NCI-H1092 treated with DMSO at 0.1 percent for 48 hours (cell line): ENCODE measurements at places on chromosomes 12 and 14.

DNA sequence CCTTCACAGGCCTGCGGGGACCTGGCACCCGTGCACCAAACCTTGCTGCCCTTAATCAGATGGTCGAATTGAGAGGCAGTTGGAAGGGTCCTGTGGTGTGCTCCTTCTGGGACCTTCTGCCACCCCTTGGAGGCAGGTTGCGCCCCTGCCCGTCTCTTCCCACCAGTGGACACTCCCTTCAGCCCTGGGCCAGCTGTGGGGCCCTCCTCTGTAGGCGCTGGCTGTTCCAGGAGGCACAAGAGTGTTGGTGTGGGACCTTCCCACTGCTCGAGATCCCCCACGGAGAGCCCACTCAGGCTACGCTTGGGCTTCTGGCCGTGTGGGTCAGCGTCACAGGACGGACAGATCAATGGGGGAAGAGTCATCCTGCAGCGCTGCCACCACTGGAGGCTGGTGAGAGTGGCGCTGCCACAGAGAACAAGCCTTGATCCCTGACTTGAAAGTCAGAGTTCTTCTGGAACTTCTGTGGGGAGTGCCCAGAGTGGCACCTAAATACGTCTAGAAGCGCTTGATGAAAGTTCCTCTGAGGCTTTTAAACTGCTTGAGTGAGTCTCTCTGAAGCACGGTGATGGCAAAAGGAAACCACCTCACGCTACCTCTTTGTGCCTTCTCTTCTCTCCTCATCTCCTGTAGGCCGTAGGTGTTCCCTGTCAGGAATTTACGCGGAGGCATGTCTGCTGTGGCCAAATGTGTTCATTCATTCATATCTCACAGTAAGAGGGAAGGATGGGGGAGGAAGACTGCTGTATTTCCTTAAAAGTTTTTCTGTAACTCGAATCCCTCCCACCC is 48.3 kb downstream of the TRAF3 start:
- DNase-seq, result no peak

GRCh38 chr14:101950516-101951215 is 13.7 kb upstream of the DYNC1H1 start:
- no peak for DNase-seq

- no peak for DNase-seq
Measured at GRCh38 chr14:42734041-42734440, 1127.4 kb downstream of the LRFN5 start.

GRCh38 chr14:98226411-98226810 is 1045.6 kb downstream of the BCL11B start:
- DNase-seq, result peak; percentile 7

GRCh38 chr12:4621511-4621910 is 27.3 kb downstream of the AKAP3 start:
- DNase-seq, result no peak

DNA sequence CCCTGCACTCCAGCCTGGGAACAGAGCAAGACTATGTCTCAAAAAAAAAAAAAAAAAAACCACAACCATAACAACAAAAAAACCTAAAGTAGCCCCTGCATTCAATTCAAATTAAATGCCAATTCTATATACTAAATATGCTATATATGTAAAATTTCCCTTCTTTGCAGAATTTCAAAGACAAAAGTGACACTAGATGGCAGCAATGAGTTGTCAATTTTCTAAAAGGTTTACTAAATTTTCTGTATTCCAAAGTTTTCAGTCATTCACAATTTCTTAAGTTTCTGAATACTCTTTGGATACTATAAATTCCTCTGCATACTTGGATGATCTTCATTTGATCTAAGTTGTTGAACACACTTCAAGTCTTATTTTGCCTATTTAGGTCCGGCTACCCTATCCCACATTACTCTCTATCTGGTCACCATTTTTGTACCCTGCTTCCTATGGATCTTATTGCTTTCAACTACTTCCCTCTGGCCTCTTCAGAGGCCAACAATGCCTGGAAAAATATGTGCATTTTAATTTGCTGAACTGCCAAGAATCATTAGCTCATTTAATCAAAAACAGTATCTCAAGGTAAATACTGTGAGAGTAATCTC is 27.9 kb downstream of the HNRNPC start:
- no peak for DNase-seq

- DNase-seq, result peak; percentile 70
Measured at GRCh38 chr12:1917172-1918070, 1.0 kb downstream of the CACNA2D4 start.

GRCh38 chr14:89466944-89467343 is 49.9 kb upstream of the FOXN3 start:
- no peak for DNase-seq

DNA sequence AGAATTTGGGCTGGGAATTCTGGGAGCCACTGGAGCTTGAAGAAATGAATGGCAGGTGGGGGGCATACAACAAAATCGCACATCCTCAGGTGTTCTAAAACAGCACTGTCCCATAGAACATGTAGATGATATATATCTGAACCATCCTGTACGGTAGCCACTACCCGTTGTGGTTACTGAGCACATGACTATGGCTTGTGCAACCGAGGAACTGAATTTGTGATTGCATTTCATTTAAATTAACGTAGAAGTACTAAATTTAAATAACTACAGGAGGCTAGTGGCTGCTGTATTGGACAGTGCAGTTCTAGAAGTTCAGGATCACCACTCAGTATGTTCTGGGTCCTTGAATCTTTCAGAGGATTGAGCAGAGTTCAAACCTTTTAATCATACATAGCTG is 172.4 kb downstream of the PHETA1 start:
- no peak for DNase-seq

- no peak for DNase-seq
Measured at GRCh38 chr12:31491241-31491794, 99.6 kb downstream of the DENND5B start.

- DNase-seq, result no peak
Measured at GRCh38 chr14:38512236-38512635, 256.3 kb upstream of the CLEC14A start.

DNA sequence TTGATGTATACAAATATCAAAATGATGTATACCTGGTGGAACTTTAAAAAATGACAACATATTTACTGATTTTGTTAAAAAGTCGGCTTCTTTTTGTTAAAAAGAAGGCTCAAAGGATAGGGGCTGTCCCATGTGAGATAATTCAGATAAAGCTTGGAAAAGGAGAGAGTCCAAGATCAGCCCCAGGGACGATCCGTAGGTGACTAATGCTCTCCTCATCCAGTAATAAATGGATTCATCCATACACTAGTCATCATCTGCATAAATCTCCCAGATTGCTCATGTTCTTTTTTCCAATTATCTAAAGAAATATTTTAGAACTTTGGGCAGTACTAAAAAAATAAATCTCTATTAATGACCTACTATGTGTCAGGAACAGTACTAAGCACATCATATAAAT is 23.4 kb upstream of the FSCB start:
- no peak for DNase-seq

DNA sequence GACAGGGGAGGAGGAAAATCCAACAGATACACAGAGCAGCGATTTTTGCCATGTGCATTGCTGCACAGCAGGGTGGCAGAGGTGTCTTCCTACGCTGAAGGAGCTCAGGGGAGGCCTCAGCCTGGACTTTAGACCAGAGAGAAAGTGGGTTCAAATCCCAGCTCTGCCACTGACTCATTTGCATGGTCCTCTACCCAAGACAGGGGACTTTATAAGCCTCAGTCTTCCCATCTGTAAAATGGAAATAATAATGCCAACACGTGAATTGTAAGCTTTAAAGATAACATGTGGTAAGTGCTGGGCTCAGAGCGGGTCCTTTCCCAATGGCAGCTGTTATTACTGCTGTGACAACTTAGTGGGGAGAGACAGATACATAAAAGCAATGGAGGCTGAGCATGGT is 62.0 kb downstream of the MAP1LC3B2 start:
- DNase-seq, result no peak

DNA sequence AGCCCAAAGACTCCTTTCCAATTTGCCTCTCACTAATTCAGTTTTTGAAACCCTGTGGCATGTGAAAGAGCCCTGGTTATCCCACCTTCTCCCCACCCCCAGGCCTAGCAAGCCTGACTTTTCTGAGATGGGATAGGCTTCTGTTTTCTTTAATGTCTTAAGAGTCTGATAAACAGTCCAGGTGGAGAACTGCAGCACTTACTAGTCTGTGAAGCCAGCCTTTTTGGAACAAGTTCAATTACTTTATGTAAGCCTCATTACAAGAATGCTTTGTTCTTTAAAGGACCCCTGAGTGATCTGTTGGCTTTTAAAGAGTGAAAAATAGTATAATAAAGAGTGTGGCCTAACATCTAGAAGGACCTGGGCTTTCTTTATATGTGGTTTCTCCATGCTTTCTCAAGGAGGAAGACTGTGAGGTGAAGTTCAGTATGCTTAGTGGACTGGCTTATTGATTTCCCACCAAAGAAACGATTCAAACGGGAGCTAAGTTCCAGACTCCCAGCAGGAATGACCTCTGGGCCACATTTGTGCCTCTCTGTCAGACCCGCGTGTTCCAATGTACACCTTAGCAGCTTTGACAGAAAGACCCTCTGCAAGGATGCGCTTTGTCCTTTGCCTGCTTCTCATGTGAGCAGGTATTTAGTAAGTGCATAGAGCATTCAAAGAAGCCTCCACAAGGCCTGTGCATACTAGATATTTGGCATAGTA is 129.5 kb downstream of the DAAM1 start:
- DNase-seq, result no peak

- DNase-seq, result no peak
Measured at GRCh38 chr14:75832621-75833297, 149.0 kb downstream of the TGFB3 start.

DNA sequence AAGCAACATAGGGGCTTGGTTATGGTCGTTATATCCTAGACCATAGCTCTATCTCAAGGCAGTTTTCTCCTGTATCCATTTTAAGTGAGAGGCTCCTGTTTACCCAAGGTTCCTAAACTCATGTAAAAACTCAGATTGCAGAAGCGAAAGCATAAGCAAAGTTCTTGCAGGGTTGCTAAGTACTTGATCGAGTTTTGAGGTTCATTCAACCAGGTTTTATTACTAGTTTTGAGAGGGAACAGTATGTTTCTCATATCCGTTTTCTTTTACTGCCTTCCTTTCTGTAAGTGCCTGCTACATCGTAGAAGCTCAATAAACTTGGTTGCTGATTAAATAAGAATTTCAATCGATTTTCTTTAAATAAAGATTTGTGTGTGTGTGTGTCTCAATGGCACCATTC is 5.1 kb downstream of the AKAP3 start:
- no peak for DNase-seq

GRCh38 chr14:39055786-39056474 is 47.1 kb downstream of the SEC23A start:
- DNase-seq, result no peak

DNA sequence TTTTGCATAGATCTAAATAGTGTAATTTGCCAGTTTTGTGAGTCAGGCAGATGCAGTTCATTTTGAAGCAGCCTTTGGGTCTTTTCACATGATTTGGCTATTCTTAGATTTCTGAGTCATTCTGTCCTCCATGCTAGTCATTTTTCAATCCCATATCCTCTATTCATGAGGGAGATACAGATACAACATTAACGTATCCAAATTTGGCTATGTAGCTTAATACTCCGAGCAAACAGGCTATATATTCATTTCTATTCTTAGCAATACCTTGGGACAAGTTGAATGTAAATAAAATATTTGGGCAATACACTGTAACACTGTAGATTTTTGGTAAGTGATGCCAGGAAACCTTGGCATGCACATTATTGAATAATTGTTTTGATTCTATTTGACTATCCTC is 270.7 kb upstream of the PDE3A start:
- DNase-seq, result no peak

DNA sequence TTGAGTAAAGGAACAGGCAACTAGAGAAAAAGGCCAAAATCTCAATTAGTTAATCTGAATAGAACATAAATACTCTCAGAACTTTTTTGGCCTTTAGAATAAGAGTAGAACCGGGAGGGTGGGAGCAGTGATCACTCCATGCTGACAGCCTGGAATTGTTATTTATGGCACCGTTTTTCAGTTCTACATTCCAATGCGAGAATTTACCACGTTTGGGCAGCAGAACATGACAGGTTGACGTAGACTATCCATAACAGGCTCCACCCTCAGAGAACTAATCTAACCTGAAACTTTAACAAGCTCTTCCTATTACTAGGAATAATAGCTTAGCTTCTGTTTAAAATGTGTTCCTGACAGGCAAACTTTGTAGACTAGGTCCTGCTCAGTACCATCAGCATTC is 379.1 kb downstream of the SEC23A start:
- DNase-seq, result no peak

DNA sequence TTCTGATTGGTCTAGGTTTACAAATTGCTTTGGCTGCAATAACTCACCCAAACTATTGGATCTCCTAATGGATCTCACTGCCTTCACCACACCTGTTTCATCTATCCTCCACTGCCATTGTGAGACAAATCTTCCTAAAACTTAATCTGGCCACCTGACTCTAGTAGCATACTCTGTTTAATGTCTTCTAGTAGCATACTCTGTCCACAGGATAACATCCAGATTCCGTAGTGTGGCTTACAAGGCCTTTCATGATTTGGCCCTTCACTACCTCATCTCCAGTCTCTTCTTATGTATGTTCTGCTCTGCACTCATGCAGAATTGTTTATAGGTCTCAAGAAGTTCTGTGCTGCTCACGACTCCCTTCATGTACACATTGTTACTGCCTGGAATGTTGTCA is 10.0 kb downstream of the HSD17B6 start:
- DNase-seq, result no peak

- DNase-seq, result no peak
Measured at GRCh38 chr12:113673458-113674238, 202.0 kb upstream of the LHX5 start.

- DNase-seq, result no peak
Measured at GRCh38 chr12:49932533-49933130, 17.9 kb upstream of the AQP2 start.

GRCh38 chr12:32502693-32503502 is 103.5 kb downstream of the FGD4 start:
- peak; percentile 14 for DNase-seq

GRCh38 chr12:106750524-106750923 is 24.0 kb upstream of the RIC8B start:
- no peak for DNase-seq

- DNase-seq, result no peak
Measured at GRCh38 chr12:553216-554000, 93.7 kb downstream of the B4GALNT3 start.

GRCh38 chr14:51071857-51072256 is 23.0 kb downstream of the TRIM9 start:
- no peak for DNase-seq

GRCh38 chr12:50221228-50222008 is 54.2 kb upstream of the CERS5 start:
- DNase-seq, result peak; percentile 51

DNA sequence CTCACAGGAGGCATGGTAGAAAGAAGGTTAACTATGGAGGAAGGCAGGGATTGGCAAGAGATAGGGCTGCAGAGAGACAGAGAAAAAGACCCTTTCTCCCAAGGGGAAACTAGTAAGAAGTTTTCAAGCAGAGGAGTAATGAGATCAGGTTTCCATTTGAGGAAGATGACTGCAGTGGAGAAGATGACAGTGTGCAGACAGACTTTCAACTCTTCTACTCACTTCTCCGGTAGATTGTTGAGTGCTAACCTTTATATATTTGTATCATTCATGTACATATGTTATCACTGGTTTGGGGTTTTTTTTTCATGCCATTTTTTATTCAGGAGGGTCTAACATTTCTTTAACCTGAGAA is 5.9 kb upstream of the B3GNT4 start:
- DNase-seq, result no peak

GRCh38 chr12:1108276-1108675 is 117.3 kb downstream of the ERC1 start:
- DNase-seq, result no peak
